ENCODE measurements at places on chromosomes 2 and 18. TPM values are rescaled to one million over a fixed set of nuclear protein-coding genes. Genes with fewer than 3 reads are reported as not detected.

The TANC1 gene
- total RNA-seq = 26.8 TPM

The LYG2 gene
- total RNA-seq = not detected

The VIT gene
- 2.3 TPM for total RNA-seq

The PLGLB2 gene
- total RNA-seq = not detected

The RFTN2 gene
- 3.6 TPM for total RNA-seq

The SERPINB3 gene
- not detected for total RNA-seq

Data from smooth muscle cell of trachea (primary cell).